GM04503 (cell line): ENCODE measurements at places on chromosomes 11 and 22.
A peak's percentile ranks its signal among the peaks of the same experiment; 100 is the strongest.

DNA sequence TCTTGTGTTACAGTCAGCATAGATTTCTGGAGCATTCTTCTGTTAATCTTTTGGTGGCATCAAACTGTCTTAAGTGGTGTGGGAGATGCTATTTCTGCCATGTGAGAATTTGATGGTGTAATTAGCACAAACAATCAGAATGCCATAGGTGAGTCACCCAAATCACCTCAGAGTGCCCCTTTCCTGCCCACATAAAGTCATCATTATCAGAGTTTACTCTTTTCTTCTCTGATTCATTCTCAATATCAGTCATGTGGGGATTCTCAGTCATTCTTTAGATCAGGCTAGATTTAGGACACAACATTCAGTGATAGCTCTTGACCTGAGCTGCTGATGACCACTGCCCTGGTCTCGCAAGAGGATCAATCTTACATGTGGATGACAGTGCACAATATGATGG lies 23.7 kb upstream of the MS4A6A start:
- DNase-seq: no peak

- DNase-seq: peak; percentile 54
Observed at GRCh38 chr11:6646918-6647679, 8.5 kb downstream of the DCHS1 start.

- DNase-seq: no peak
Observed at GRCh38 chr11:35066783-35067423, 72.1 kb upstream of the CD44 start.

DNA sequence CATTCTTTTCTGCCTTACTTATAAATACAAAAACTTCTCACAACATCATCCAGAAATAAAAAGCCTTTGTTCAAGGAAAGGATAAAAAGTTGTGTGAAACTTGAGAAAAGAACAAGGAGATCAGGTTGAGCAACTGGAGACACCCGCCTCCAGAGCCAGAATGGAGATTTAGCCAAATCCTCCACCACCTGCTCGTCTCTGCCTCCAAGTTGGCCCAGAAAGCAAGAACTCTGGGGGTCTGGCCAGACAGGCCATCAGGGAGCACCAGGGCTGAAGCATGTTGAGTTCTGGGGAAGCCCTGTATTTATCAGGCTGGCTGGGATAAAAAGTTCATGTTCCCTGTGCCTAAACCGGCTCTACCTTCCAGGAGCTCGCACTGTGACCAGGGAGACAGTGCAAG lies 14.9 kb downstream of the SMCO4 start:
- no peak for DNase-seq
